ENCODE measurements at places on chromosomes 13 and 19.
A peak's percentile ranks its signal among the peaks of the same experiment; 100 is the strongest.

GRCh38 chr19:2625434-2625833 is 77.1 kb downstream of the GNG7 start:
- no peak for DNase-seq

- no peak for DNase-seq
Observed at GRCh38 chr13:65789815-65790214, 1440.3 kb downstream of the PCDH9 start.

- DNase-seq: no peak
Observed at GRCh38 chr19:1213391-1214286, 8.1 kb downstream of the STK11 start.

GRCh38 chr19:31112158-31112557 is 237.1 kb downstream of the TSHZ3 start:
- no peak for DNase-seq

GRCh38 chr13:76672420-76672819 is 213.8 kb downstream of the KCTD12 start:
- DNase-seq: no peak

GRCh38 chr19:6425732-6426620 is 1.4 kb upstream of the KHSRP start:
- no peak for DNase-seq

DNA sequence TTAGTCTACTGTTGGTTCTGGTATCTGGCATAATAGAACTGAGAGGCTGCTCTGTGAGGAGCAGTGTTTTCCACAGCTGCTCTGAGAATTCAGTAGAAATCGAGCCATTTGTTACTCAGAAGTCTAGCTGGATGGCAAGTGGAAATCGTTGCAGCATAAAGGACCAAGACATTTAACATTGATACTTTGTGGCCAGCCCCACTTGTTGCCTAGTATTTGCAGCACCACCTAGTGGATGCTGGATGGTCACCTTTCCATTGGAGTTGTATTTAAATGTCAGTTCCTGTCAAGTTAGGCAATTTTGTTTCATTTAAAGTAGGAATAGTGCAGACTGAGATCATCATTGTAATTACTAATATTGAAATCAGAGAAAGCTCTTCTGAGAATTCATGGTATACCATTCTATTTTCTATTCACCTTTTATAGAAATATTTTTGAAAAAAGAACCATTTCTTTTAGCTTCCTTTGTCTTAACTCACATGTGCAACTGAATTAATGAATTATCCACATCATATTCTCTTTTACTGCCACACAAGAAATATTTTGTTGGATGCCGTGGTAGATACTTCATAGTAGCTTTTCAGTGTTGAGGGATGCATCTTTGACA is 64.6 kb downstream of the PDS5B start:
- DNase-seq: no peak

DNA sequence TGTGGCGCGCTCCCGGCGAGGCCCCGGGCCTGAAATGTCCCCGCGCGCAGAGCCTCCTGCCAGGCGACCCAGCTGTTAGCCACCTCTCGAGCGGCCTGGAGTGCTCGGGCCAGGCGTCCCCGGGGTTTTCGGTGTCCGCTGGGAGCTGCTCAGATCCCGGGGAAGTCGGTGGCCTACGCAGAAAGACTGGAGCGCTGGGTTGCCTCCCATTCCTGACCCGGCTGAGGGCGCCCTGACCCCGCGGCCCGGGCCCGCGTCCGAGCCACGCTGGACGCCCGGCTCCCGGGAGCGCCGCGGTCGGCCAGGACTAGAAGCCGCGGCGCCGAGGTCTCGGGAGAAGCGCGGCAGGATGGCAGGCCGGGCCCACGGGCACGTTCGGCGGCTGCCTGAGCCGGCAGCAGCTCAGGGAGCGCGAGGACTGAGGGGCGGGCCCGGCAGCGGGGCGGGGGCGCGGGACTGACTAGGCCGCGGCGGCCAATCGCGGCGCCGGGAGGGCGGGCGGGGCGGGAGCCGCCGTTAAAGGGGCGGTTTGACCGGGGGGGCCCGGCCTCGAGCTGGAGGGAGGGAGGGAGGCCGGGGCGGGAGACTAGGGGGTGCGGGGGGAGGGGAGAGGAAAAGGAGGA is 1.3 kb upstream of the ZIC2 start:
- peak; percentile 60 for DNase-seq

- DNase-seq: no peak
Observed at GRCh38 chr13:76330761-76331160, 555.4 kb downstream of the KCTD12 start.
